ENCODE measurements at places on chromosomes 3 and 15.

DNA sequence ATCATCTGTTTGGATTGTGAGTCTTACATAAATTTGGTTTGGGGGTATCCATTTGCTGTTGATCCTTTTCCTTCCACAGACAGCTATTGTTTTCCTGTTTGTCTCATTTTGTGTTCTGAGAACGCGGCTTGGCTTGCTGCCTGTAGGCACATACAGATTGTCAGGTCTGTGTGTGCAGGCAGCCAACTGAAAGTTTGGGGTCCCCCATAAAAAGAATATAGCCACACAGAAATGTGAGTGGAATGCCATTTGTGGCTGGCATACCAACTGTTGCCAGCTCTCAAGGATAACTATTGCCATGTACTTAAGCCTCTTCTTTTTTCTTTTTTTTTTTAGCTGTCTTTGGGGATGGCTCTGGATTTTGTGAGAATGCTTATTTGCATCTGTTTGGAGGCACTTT, 1308.0 kb downstream of the ROBO1 start:
- DNase-seq = no peak

DNA sequence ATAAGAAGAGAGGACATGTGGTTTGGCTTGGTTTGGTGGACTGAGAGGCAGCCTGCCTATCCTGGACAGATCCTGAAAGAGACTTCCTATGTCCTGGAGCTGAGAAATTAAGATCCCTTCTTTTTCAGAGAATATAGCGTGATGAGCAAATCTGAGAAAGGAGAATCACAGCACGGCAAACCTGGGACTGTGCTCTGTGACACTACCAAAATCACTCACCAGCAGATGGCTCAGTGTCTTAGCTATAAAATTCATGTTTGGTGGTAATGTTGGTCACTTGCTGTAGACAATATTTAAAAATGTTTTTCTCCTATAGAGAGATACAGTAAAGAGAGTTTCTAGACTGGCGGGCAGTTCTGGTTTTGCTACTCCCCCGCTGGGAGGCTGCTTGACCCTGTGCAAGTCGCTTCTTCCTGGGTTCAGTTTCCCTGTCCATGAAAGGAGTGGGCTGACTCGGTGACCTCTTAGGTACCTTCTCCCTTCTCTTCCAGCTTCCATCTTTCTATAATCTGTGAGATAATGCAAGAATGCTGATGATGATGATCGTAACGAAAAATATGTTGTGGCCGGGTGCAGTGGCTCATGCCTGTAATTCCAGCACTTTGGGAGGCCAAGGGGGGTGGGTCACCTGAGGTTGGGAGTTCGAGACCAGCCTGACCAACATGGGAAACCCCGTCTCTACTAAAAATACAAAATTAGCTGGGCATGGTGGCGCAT, 7.6 kb upstream of the HES1 start:
- no peak for DNase-seq

DNA sequence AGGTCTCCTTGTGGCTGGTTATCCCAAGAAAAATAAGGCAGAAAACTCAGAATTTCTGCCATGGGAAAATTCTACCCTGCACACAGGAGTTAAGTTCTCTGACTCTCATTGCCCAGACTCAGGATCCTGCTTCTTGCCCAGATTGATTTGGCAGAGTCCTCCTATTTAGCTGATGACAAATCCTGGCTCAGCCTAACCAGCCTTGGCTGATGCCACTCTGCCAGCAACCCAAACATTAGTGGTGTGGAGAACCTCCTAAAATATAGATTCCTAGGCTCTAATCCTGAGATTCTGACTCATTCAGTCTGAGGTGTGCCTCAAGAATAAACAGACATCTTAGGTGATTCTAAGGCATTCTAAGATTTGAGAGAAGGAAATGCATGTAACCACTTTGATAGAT, 60.5 kb upstream of the ACTC1 start:
- no peak for DNase-seq

- no peak for DNase-seq
These were observed 221.9 kb upstream of the LYSMD4 start for GRCh38 chr15:99955181-99955525.

GRCh38 chr15:82944821-82945220, 7.7 kb downstream of the HOMER2 start:
- no peak for DNase-seq

DNA sequence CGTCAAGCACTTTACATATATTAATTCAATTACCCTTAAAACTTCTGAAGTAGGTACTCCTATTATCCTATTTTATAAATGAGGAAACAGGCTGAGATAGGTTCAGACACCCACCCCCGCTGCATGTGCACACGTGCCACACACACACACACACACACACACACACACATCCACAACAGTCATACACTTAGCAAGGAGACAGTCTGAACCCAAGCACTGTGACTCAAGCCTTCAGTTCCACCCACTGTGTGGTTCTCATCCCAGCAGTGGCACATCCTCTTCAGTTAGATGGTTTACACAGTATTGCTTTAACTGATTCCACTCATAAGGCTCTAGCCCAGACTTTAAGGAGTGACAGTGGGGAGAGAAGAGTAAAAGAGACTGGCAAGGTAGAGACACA, 91.1 kb upstream of the FGF7 start:
- DNase-seq = no peak

- DNase-seq = no peak
These were observed 1234.7 kb downstream of the ROBO2 start for GRCh38 chr3:78274475-78275065.

GRCh38 chr3:15820911-15821310, 23.1 kb upstream of the ANKRD28 start:
- DNase-seq = no peak

GRCh38 chr15:78838489-78838888, 27.2 kb upstream of the ADAMTS7 start:
- no peak for DNase-seq

DNA sequence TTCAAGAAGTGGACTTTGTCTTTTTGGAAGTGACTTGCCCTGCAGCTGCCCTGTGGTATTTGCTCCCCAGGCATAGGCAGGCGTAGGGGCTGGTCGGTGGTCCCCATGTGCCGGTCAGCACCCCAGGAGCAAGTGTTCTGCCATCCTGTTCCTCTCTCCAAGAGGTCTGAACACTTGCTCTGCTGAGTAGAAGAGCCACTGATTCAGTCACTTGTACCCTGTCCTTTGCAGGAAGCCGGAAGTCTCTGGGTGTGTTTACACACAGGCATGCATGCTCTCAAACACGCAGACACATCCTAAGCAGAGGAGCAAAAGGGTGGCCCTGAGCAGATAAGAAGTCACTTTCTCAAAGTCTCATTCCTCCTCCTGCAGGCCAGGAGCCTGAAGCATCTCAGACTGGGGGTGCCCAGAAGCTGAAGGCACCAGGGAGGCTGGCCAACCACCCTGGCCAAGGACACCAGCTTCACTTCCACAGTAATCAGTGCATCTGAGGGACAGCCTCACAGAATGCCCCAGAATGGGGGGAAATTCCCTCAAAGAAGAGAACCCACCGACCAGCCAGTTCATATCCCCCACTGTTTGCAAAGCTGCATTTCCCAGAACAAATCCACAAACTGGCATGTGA, 88.7 kb upstream of the POMGNT2 start:
- peak; percentile 41 for DNase-seq

DNA sequence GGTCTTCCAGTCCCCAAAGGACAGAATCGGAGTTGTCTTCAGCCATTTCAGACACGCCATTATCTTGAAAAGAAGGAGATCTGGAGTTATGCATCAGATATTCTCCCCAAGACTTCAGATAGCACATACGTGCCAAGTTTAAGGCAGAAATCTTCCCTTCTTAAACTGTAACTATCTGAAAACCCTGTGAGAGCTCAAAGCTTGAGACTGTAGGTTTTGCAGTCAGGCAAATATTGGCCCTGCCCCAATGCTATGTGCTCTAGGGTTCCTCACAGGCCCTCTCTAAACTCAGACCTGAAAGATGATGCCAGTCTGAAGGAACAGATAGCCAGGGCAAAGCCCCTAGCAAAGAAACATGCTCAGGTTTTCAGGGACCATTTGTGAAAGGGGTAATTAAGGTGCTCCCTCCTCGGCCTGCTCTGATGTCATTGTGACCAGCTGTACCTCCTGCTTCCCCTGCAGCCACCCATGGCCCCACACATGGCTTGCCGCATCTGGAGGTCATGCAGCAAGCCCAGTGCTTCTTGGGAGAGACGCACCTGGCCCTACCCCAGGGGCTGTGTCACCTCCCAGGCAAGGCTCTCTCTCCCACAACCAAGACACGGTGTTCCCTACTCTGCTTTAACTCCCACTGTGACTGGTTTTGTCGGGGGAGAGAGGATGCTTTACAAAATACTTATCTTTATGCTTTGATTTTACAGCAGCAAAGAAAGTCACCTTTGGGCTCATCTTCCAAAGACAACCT, 53.4 kb upstream of the POMGNT2 start:
- DNase-seq = no peak

- DNase-seq = peak; percentile 35
These were observed 17.8 kb downstream of the SPATA12 start for GRCh38 chr3:57078344-57078634.

DNA sequence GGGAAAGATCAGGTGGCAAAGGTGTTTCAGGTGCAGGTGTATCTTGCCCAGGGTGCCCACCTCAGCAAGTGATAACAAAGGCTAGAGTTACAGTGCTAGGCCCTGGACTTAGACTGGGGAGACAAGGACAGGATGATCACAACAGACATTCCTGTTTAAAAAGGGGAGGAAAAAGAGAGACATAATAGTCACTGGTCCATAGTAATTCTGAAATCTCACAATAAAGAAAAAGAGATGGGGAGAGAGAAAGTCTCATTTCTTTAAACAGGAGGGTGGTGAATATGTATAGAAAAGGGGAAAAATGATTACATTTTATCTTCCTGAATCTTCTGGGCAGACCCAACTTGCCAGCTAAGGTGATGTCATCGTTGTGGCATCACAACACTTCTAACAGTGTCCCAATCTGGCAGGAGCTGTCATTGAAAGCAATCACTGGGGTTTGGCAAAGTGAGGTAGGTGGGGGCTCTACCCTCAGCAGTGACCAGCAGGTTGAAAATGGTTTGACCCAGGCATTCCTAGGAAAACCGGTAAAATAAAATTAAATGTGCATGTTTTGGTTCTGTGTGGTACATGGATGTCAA, 99.5 kb downstream of the ZNF621 start:
- DNase-seq = no peak

DNA sequence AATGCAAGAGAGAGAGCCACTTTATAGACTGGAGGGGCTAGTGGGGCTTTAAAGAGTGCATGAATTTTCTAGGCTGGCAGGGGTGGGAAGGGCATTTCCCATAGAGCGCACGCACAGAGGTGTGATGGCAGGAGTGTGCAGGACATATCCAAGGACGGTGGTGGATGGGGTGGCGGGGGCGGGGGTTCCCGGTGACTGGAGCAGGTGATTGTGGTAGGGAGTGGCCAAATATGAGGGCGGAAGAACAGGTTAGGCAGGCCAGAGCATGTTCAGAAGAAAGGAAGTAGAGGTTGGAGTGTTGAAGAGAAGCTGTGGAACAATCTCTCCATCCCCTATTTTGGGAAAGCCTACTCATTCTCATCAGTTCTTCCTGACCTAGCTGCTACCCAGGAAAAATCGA, 18.1 kb downstream of the FAM81A start:
- DNase-seq = no peak

GRCh38 chr15:65920825-65921309, 51.6 kb downstream of the RAB11A start:
- DNase-seq = no peak

GRCh38 chr15:51830276-51830806, 888 bp downstream of the TMOD3 start:
- no peak for DNase-seq

DNA sequence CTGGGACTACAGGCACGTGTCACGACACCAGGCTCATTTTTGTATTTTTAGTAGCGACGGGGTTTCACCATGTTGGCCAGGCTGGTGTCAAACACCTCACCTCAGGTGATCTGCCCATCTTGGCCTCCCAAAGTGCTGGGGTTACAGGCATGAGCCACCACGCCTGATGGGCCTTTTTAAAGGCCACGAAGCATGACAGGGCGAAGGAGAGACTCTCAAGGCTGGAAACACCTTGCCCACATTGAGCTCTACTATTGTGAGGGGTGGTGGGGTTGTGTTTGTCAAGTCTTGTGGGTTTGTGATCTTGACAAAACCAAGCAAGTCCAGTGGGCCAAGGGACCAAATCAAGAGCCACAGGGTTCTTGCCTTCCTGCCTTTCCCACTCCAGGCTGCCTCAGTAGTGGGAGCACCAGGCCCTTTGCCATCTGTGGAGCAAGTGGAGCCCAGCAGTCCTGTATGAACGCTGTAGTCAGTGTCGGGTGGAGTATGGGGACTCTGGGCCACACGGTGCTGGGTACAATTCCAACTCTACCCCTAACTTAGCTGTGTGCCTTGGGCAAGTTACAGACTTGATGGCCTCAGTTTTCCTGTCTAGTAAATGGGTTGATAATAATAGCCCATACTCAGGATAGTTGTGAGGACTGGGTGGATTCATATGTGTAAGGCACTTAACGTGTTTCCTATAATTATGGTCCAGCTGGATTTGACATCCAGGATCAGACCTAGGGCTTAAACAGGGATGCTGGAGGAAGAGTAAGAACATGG, 33.3 kb downstream of the EDEM1 start:
- no peak for DNase-seq
